NCI-H1694 (cell line): ENCODE measurements at places on chromosomes 5 and 9.

GRCh38 chr5:164191240-164191639, 685.8 kb downstream of the MAT2B start:
- no peak for DNase-seq

DNA sequence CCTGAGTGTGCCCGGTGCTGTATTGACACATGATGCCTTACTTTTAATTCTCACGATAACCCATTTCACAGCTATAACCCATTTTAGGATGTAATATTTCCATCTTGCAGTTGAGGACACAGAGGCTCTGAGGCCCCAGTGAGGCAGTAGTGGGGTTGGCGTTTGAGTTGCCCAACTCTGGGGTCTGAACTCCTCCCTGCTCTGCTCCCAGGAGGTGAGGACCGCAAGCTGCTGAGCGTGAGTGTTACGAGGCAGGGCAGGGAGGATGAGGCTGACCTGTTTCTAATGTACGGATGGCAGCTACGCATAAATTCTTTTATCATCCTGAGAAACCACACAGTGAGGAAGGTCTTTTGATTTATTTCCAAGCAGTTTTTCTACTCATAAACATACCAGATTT, 11.4 kb downstream of the LRRC8A start:
- no peak for DNase-seq

GRCh38 chr9:115117999-115118878, at the start of gene TNC:
TNC (minus strand) TSS chr9:115118157; CDS start chr9:115091018, 27,139 bp downstream.
- peak; percentile 21 for DNase-seq

GRCh38 chr5:76838481-76839261, 11.1 kb upstream of the S100Z start:
- no peak for DNase-seq

DNA sequence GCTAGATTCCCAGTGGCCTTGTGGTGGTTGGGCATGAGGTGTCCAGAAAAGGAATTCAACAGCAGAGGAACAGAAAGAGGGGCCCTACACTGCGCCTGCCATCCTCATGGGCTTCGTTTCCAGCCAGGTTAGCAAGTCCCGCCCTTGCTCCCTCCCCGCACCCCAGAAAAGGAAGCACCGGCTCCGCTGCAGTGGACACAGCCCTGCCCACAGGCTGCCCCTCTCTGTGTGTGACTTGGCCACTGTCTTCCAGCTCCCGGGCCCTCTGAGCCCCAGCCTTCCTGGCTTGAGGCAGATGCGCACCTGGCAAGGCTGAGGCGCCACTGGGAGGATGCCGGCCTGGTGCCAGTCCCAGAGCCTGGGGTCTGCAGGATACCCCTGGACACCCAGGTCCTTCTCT, 305.0 kb upstream of the IRX4 start:
- no peak for DNase-seq

GRCh38 chr5:15004506-15004905, 132.9 kb upstream of the ANKH start:
- no peak for DNase-seq

DNA sequence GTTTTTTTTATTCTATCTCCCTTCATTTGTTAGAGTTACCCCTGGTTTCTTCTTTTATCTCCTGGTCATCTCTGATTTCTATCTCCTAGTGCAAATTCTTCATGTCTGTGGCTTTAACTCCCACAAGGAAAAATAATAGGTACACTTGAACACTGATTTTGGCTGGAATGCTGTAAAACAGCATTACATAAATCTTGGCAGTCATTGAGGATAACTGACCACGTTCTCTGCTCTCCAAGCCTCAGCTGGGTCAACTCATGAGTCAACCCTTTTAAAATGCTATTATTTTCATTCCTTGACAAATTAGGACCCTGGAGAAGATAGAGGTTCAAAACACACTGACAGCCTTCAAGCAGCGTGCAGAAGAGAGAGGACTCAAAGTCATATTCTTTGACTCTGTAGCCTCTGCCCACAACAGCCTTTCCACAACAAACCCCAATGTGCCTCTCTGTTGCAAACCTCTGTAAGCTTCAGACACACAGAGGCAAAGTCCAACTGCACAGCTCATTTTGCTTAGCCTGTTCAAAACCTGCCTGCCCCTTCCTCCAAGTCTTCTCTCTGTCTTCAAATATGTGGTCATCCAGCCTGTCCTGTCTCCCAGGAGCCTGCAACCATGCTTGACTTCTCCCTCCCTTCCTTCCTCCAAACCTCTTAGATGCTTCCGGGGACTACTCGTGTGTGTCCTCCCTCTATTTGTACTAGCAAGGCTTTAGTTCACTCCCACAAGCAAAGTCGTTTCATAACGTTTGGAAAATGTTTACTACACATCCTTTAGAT, 398.4 kb downstream of the MED10 start:
- no peak for DNase-seq

DNA sequence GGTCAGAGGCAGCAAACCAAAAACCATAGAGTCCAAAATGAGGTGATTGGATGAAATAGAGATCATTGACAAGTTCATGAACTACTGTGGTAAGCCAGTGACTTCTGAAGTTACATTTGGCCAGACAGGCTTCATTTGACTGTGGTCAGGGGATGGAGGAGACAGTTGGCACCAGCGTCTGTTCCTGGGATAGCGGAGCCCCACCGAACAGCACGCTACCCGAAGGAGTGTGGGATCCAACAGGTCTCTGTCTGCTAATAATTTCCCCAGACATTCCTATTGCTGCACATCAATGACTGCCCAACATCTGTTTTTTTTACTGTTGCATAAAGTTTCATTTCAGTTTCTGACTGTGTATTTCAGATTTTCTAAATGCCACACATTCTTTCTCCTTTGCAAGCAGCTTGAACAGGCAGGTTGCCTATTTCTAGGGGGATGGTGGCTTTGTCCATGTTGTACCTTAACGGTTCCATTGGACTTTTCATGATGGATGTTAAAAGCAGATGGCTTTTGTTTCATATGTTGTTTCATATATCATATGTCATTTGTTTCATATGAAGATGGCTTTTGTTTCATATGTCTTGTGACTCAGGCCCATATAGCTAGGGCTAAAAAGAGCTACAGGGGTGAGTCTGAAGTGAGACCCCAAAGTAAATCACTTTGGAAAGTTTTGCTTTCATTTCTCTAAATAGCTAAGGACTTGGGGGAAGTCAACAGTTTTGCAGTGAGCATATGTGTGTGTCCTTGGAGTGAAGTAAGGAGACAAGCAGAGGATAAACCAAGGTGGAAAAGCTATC, 180.8 kb downstream of the GOLPH3 start:
- no peak for DNase-seq

- no peak for DNase-seq
These were observed 6.3 kb downstream of the CRHBP start for GRCh38 chr5:76958991-76959767.

DNA sequence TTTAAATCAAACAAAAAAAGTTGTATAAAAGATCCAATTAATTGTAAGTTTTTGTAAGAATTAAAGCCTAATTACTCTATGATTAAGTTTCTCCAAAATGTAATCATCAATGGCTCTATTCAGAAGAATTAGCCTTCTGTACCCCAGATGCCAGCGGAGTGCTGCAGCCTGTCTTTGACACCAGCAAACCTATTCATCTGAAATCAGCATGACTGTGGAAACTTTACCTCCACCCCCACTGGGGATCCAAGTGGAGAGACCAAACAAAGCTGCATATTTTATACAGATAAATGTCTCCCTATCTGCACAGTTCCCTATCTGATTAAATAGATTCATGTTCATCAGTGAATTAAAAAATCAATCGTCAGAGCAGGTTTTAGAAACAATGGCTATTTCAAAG, 426.8 kb downstream of the KIAA0825 start:
- DNase-seq = no peak

DNA sequence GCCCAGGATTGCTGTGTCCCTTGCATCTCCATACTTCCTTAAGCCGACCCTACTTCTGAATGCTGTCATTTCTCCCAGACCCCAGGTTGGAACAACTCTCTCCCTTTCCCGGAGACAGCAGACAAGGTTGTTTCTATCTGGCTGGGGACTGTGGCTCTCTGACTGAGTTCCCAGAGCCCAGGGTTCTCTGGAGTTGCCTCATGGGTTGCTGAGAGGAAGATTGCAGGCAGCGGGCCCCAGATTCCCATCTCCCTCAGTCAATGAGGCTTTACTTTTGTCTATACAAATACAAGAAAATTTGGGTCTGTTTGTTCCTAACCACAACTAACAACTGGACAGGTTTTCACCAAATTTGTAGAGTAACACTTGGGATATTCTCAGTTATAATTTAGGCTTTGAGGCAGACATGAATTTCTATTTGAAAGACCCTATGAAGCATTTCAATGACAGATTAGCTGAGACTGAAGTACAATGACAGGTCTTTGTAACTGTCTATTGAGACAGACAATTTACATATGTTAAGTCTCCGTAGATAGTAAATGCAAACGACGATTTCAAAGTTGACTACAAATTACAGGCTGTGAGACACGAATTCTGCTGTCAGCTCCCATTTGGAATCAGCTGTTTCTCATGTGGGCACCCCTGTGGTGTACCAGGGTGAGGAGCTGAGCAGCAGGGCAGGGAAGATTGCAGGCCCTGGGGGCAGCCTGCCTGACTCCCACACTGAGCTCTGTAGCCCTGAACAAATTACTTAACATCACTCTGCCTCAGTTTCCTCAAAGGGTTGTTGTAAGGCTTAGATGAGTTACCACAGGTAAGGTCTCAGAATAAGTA, 107.5 kb downstream of the ATP10B start:
- no peak for DNase-seq

DNA sequence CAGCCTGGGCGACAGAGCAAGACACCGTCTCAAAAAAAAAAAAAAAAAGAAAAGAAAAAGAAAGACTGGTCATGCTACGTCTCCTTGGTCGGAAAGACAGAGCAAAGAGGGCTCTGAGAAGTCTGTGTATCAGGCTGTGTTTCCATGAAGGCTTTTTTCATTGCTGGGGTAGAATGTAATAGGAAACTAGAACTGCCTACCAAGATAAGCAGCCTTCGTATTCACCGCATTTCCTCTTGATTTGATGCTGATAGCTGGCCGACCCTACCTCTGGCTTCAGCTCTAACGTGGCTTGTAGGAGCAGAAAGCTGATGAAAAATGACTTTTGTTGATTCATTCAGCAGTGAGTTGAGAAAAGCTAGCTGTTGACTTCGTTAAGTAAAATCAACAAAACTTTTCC, 17.4 kb downstream of the SLC1A3 start:
- no peak for DNase-seq

- peak; percentile 76 for DNase-seq
These were observed 212.3 kb upstream of the TMEM161B start for GRCh38 chr5:88480801-88481499.

GRCh38 chr5:135063511-135064234, 29.6 kb upstream of the PITX1 start:
- DNase-seq = no peak

GRCh38 chr5:1499851-1500250, 23.9 kb downstream of the LPCAT1 start:
- no peak for DNase-seq

DNA sequence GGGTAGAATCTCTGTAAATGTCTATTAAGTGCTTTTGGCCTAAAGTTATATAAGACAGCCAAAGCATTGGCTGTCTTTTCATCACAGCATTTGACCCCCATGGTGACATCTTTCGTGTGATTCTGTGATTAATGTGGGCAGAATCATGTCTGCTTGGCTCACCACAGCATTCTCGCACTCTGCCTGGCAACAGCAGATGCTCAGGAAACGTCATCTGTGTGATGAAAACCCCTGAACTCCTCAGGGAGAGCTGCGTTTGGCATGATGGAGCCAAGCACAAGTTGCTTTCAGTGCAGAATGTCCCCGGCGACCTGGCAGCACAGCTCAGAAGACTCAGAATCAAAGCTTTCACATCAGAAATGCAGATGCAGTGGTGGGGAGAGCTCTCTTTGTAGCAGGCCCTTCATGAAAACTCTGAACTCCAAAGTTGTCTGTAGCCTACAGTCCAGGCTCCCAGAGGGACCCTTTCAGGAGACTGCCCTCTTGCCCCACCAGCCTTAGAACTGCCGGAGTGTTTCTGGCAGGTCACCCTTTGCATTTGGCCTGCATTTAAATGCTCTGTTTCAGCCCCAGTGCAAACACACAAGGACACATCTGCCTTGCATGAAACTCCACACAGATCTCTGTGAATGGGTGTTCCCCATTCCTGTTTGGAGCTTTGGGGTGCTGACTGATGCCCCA, 155.6 kb upstream of the PANK3 start:
- DNase-seq = peak; percentile 80

- DNase-seq = no peak
These were observed 350.5 kb downstream of the ADGRV1 start for GRCh38 chr5:90909101-90909503.

DNA sequence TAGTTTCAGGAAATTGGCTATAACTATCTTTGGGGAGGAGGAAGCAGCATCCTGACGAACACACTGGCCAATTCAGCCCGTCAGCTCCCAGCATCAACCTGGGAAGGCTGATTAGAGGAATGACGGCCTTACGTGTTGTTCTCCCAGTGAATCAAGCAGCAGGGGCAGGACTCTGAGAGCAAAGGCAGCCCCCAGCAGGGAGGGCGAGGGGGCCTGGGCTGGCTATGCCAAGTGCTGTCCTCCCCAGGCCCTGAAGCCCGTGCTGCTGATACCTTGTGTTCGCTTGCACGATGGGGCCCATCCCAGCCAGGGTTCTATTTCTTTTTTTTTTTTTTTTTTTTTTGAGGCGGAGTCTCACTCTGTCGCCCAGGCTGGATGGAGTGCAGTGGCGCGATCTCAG, 254.1 kb downstream of the FSTL4 start:
- DNase-seq = no peak

GRCh38 chr9:73863924-73864323, 633.2 kb upstream of the RORB start:
- DNase-seq = no peak

- DNase-seq = no peak
These were observed 284.7 kb downstream of the FANCC start for GRCh38 chr9:95032580-95033341.

- no peak for DNase-seq
These were observed 69.7 kb downstream of the MEF2C start for GRCh38 chr5:88813244-88813643.

DNA sequence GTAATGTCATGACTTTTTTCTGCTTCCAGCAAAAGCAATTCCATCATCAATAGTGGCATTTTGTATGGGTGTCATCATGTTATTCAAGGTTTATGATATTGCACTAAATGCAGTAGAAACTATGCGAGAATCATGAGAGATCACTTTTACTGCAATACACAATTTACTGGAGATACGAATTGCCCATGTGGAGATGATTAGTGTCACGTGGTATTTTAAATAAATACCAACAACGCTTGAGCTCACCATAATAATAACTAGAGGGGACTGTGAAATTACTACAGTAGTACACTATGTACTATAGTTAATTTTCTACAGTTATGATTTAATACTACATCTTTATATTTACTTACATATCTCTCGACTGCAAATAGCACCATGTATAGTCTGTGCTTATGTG, 49.7 kb downstream of the FAM174A start:
- DNase-seq = no peak

DNA sequence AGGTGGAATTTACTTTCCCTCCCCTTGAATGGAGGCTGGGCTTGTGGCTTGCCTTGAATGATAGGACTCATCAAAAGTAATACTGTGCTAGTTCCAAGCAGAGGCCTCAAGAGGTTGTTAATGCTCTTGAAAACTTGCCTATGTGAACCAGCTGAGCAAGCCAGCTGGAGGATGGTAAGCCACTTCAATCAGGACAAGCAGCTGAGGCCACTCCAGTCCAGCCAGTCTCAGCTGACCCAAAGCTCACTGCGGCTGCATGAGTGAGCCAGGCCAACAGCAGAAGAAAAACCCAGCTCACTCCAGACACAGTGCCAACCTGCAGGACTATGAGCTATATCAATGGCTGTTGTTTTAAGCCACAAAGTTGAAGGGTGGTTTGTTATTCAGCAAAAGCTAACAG, 182.8 kb downstream of the MCTP1 start:
- no peak for DNase-seq

- DNase-seq = no peak
These were observed 613.0 kb upstream of the WWC1 start for GRCh38 chr5:167678481-167678880.
